NCI-H146 (cell line): ENCODE measurements at places on chromosomes 1 and 21.

DNA sequence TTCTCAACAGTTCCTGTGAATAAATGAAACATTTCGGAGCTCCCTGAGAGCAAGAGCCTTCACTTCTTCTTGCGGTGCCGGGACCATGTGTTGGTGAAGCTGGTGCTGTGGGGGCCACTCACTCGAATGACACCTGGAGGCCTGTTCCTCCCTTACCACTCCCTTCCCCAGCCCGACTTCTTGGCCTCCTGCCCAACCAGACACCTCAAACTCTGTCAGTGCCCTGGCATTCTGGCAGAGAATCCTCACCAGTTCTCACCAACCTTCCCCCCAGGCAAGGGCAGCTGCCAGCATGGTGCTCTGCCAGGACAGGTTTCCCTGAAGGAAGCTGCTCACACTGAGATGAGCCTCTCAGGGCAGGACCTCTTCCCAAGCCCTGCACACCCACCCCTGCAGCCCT, 68.3 kb downstream of the MPZL1 start:
- DNase-seq = no peak

- no peak for DNase-seq
Observed at GRCh38 chr1:1960480-1961196, 41.6 kb upstream of the TMEM52 start.

GRCh38 chr21:35925497-35925896, 134.8 kb downstream of the SETD4 start:
- no peak for DNase-seq

DNA sequence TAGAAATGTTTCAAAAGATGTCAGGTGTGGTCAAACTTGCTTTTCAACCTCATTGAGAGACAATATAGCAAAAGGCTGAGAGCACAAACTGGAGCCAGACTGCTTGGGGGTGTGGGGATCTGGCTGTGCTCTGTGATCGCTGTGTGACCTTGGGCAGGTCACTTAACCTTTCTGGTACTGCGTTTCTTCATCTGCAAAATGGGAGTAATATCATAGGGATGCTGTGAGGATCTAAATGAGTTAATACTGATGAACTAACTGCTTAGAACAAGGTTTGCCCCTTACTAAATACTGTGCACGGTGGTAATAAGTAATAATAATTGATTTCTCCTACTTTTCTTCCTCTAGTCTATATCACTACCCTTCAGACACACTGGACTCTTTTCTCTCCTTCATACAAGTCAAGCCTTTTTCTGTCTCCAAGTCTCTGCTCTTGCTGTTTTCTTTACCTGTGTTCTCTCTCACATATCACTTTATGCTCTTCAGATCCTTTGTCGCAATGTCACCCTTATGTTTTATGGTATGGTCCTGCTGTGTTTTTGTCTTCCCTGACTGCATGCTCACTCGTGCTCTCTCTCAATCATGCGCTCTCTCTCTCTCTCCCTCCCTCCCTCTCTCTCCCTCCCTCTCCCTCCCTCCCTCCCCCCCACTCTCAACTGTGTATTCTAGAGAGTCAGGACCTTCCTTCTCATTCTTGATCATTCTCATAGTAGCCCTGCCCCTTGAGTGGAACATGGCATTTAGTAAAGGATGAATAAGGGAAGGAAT, 3.3 kb downstream of the MGST3 start:
- no peak for DNase-seq

DNA sequence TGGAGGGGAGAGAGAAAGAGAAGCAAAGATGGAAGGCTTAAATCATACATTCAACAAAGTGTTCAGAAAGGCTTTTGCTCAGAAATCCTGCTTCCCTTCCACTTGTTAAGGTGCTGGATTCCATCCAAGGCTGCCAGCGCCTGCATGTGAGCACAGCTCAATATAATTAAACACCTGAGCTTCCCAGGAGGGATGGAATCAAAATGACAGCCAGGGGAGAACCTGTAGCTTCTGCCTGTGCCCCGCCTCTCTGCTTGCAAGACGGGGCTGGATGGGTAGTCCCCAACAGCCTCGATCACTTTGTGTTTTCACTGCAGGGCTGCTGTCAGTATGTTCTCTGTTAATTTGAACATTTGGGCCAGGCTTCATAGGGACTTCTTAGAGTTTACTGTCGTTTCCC, 225.7 kb downstream of the KCNH1 start:
- no peak for DNase-seq

- DNase-seq = no peak
Observed at GRCh38 chr1:31793586-31794285, 22.1 kb downstream of the SPOCD1 start.

DNA sequence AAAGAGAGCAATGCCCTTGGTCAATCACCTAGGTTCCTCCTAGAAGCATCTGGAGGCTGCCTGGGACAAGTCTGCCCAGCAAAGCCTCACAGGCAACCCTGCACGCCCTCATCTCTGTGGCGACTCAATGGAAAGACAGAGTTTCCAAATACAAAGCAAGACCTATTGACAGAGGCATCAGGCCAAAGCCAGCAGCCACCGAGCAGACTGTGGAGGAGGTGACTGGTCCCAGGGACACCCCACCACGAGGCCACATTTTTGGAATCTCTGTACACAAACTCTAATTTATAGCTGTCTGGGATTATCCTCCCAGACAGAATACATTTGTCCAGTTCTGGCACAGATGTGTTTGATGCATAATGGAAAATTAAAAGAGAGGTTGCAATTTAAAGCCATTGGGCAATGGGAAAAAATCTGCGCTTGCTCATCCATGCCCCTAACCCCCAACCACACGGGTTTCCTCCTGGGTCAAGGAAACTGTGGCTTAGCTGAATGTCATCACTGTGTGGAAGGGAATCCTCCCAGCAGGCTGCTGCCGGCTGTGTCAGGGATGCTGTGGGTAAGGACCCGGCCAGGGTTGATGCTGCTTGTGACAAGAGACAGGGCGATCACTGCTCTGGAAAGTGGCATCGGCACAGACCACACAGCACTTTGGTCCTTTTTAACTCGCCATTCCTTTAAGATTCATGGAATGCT, 14.3 kb downstream of the TSPAN2 start:
- no peak for DNase-seq

DNA sequence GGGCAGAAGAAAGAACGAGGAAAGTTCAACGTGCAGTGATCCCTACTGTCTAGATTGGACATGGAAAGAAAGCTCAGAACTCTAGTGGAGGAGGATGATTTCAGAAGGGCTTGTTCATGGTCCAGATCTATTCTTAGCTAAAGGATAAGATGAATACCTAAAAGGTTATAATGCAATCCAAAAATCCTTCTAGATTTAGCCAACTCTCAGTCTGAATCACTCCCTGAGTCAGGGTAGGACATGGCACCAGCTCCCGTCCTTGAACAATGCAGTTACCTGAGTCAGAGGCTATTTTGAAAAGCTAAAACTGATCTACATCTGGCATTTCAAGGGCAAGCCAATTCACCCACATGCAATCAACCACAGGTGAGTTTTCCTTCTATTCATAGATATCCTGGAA, 38.8 kb upstream of the HIVEP3 start:
- no peak for DNase-seq

DNA sequence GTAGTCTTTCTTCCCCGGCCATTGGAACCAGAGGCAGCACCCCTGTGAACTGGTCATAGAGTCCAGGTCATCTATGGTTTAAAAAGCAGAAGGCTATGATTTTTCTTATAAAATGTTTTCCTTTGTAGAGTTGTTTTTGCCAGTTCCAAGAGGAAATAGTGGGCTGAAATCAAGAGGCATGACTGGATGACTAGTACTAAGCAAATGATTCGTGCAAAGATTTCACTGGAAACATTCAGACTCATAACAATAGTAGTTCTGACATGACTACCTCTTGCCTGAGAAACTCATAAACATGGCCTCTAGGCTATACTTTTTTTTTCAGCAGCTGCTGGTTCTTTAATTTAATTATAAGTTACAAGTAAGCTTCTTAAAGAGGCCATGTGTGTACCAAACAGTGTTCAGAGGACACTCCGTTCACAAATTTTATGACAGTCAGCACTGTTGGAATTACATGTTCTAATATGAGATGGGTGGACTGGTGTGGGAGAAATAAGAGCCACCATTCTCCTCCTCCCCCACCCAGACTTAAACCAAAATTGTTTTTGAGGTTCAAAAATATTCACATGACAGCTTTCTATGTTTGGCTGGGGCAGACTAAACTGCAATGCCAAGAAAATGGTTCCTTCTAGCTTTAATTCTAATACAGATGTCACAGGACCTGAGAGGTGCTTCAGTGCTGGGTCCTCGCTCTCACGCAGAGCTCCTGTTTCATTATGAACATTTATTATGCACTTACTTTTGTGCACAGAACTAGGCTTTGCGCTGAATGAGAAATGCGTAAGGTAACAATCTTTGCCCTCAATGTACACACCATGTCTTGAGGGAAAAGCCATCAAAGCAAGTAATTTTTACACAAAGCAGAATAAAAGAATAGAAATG, 147.5 kb downstream of the ZC3H11B start:
- no peak for DNase-seq

GRCh38 chr1:101098327-101098726, 72.7 kb upstream of the DPH5 start:
- DNase-seq = no peak

- DNase-seq = no peak
Observed at GRCh38 chr1:16946646-16947045, 24.9 kb downstream of the CROCC start.

DNA sequence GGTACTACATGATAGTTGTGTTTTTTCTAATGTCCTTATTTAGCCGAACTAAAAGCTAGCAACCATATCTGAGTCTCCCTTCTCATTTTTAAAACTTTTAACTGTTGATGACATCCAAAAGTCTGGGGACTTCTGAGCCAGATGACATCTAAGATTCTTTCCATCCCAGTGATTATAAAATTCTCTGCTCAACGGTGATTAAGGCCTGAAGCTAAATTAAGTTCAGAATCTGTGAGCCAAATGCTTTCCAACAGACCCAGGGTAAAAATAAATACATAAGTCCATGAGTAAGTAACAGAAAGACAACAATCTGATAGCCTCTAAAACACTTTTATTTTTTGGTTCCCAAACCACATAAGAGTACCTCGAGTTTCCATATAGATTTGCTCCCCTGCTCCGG, 13.1 kb upstream of the PTP4A2 start:
- no peak for DNase-seq

DNA sequence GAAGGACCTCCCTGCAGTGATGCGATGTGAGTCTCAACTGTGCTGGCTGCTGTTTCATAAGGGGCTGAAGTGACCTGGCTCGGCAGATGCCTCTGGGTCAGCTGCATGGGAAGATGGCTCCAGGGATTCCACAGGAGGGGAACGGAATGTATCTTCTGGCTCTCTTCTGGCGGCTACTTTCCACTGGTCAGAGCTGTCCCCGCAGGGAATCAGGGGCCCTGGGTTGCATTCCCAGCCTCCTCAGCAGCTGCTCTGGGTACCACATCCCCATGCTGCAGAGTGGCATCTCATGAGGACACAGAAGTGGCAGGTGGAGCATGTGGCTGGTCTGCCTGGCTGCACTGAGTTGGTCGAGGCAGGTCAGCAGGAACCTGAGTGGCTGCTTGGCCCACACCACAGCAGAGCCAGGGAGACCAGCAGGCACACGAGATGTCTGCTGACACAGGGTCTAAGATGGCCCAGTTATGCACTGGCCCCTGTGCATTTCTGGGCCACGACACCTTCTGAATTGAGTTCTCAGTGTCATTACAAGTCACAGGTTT, 42.8 kb downstream of the POFUT2 start:
- DNase-seq = no peak

DNA sequence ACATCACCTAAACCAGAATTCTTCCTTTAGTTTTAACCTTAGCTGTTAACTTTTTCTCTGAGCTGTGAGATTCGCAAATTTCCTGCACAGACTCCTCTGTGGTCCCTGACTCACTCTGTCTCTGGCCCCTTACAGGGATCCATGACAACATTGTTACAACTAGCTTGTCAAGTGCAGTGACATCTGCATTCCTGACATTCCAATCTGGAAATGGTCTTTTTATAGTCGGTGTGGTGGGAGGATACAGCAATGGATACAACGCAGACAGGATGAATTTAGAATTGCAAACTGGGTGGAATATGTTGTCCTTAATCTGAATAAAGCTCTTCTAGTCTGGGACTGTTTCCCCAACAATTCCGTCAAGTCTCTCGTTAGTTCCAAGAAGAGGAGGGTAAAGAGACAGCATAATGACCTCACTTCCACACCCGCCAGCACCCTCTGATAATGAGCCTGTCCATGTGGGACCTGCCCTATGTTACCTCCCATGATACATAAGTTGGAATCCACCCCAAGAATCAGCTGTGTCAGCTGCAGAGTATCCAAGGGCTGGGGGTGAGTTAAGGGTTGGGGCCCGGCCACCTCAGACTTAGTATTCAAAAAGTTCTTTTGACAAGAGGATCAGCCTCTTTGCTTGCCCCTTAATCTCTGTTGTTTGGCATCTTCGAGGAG, 49.4 kb downstream of the ILDR2 start:
- DNase-seq = no peak

DNA sequence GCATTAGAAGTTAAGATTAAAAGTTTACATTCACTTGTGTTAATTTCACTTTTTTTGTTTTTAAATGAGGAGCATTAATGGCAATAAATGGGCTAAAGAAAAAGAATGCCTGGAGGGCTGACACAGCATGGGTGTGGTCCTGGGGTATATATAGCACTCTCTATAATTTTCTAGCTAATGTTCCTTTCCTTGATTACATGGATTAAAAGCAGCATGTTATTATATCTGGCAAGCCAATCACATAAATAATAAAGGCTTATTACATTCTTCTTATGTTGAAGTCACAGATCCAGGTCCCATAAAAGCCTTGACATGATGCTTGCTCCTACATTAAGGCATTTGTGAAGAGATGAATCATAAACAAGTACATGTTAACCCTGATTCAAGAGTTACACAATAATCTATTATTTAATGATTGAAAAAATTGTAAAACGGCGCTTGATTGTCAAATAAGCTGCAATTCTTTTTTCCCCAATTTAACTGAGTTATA, 91.4 kb downstream of the LYPLAL1 start:
- peak; percentile 51 for DNase-seq

GRCh38 chr1:236159704-236160539, 17.6 kb downstream of the GPR137B start:
- DNase-seq = no peak

DNA sequence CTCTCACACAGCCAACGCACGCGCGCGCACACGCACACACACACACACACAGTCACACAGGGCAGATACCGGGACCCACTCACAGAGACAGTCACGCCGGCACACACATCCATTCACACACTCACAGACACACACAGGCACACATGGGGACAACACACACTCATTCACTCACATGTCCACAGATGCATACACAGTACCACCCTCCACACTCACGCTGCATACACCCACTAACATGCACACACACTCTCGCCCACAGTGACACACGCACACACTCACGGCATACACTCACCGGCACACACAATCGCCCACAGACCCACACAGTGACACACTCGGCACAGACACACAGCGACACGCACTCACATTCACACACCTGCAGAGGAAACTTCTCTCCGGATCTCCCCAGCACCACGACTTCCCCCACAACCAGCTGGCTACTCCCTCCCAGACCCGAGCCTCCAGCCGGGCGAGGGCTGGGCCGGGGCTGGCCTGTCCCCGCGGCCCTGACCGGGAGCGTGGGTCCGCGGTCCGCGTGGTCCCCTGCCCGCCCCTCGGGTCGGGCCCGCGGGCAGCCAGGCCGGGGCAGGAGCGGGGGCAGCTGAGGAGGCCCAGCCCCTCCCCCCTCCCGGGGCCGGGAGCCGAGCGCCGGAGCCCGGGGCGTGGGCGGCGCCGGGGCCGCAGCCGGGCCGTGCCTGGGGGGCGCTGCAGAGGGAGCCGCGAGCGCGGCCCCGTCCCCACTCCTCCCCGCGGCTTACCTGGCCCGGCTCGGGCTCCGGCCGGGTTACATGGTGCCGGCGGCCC, 552 bp downstream of the DLGAP3 start:
- peak; percentile 38 for DNase-seq
